Activated naive CD8-positive, alpha-beta T cell treated with anti-CD3 and anti-CD28 coated beads, Interleukin-2, amount 50 U/mL, for 24 hours (primary cell): ENCODE measurements at places on chromosomes 1 and 21.

DNA sequence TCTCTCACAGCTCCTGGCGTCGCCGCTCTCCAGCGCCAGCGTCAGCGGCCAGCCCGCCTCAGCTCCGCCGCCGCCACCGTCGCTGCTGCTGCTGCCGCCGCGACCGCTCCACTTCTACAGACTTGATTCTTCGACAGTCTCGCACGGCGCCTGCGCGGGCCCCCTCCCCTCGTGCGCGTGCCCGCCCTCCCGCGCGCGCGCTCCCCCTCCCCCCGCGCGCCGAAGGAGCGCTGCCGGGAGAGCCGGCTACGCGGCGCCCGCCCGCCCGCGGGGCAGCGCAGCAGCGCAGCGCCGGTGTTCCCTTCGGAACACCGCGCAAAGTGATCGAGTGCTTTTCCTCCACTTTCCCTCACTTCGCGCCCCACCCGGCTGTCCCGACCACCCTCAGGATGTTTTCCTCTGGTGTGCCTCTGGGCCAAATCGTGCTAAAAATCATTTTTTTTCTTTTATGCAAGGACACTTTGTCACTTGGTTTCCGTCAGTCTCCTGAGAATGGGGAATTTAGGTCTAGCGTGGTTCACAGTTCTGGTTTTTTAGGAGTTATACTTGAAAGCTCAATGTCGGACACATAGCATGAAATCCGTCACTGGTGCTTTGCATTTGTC lies at the start of gene IRF2BP2:
Gene IRF2BP2 (minus strand): TSS at position 118 of the 605 bp plus-strand sequence. CDS start 684 bp downstream, outside the sequence.
- H3K27me3 ChIP-seq = peaks cover 6% of the 10 kb centered on the region
- peaks cover 34% of the 10 kb centered on the region for H3K36me3 ChIP-seq
- peaks cover 54% of the 10 kb centered on the region for H3K4me1 ChIP-seq
- peak; percentile 85 for DNase-seq
- peak within 1 kb of the TSS; percentile 92 for H3K4me3 ChIP-seq

DNA sequence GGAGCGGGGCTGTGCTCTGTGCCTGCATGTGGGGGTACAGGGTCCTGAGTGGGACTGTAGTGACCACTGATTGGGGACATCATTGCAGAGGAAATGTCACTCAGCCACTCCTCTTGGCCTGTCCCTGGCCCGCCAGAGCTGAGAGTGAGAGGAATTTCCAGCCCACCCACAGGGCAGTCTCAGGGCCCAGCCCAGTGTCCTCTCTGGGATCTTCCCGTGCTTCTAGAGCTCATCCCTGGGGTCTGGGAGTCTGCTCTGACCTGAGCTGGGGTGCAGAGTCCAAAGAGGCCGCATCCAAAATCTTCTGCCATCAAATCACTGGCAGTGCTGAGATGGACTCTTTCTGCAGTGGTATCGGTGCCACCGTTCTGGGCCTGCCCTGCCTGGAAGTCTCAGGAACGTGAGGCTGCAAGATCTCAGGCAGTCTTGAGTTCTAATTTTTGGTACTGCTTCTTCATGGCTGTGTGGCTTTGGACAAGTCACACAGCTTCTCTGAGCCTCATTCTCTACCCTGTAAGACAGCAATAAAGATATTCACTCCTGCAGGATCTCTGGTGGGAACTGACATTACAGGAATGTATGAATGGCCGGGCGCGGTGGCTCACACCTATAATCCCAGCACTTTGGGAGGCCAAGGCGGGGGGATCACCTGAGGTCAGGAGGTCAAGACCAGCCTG lies 100.8 kb upstream of the TARDBP start:
- no peaks in the 10 kb centered on the region for H3K36me3 ChIP-seq
- H3K4me3 ChIP-seq = no peak overlapping the region
- H3K27ac ChIP-seq = no peak overlapping the region
- DNase-seq = no peak

DNA sequence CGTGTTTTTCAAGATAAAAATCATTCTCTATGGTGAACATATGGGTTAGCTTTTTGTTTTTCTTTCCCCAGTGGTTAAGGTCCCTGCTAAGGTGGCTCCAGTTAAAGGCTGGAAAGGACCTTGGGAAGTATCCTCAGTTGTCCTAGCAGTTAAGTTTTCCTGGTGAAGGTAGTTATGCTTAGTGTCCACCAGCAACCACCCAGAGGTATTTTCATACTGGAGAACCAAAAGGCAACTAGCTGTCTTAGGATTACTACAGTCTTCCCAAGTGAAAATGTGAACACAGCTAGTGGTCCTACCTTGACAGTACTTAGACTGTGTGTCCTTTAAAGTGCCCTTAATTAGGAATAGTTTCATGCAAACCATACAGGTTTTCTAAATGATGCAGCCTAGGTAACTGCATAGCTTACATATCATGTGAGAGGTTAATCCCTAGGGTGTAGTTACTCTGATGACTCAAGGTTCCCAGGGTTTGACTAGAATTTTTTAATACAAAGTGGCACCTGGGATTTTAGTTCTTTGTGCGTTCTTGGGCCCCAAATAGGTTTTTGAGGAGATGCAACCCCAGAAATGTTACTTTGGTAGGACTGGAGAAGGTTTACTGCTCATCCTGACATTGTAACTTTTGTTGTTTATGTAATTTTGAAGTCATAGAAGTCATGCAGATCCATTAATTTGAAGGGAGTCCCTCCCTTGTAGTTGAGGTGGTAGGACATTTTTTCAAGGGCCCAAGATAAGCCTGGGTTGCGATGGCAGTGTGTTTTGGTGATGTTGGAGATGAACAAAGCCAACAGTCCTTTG lies 36.5 kb downstream of the YY1AP1 start:
- no peak overlapping the region for H3K4me3 ChIP-seq
- no peak for DNase-seq
- no peaks in the 10 kb centered on the region for H3K27me3 ChIP-seq
- peaks cover 2% of the 10 kb centered on the region for H3K4me1 ChIP-seq
- no peak overlapping the region for H3K27ac ChIP-seq
- H3K36me3 ChIP-seq = no peaks in the 10 kb centered on the region

DNA sequence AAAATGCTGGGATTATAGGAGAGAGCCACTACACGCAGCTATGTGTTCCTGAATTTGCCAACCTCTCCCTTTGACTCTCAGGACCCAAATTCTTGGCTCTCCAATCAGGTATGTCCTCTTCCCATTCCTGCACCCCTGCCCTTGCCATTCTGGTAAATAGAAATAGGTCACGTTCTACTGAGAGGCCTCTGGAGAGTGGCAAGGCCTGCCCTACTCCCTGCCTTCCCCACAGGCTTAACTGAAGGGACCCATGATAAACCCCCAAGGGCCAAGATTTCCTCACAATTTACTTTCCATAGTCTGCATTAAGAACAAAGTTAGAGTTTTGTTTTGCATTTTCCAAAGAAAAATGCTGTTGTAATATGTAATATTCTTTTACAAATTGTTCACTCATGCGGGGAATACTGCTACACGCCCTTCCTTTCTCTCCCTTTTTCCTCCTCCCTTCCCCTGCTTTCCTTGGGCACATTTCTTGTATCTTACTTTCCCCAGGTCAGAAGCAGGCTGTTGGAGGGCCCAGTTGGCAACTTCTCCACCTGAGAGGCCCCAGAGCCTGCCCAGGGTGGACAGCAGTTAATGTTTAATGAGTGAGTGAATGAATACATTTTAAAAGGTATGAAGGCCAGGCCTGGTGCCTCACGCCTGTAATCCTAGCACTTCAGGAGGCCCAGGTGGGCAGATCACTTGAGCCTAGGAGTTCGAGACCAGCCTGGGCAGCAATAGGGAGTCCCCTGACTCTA lies 33.9 kb upstream of the PUM1 start:
- no peaks in the 10 kb centered on the region for H3K36me3 ChIP-seq
- peaks cover 5% of the 10 kb centered on the region for H3K27me3 ChIP-seq
- no peak overlapping the region for H3K4me3 ChIP-seq
- no peaks in the 10 kb centered on the region for H3K4me1 ChIP-seq

DNA sequence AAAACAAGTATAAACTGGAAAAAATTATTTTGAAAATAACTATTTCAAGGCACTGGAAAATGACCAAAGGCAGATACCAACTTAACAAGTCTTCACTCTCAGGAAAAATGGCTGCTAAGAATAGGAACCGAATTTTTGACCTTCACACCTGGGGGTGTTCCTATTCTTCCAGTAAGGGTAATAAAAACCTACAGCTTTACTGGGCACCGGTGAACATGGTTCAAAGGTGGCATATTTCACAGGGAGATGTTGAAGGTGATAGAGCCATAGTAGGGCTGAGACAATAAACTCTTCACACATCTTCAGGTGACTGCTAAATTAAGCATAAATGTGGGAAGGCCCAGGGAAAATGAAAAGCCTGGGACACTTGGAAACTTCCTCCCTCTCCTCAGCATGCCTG lies 65.4 kb upstream of the IFFO2 start:
- no peak for DNase-seq
- no peak overlapping the region for H3K27ac ChIP-seq
- H3K27me3 ChIP-seq = peaks cover 29% of the 10 kb centered on the region
- H3K4me1 ChIP-seq = no peaks in the 10 kb centered on the region
- no peak overlapping the region for H3K4me3 ChIP-seq

DNA sequence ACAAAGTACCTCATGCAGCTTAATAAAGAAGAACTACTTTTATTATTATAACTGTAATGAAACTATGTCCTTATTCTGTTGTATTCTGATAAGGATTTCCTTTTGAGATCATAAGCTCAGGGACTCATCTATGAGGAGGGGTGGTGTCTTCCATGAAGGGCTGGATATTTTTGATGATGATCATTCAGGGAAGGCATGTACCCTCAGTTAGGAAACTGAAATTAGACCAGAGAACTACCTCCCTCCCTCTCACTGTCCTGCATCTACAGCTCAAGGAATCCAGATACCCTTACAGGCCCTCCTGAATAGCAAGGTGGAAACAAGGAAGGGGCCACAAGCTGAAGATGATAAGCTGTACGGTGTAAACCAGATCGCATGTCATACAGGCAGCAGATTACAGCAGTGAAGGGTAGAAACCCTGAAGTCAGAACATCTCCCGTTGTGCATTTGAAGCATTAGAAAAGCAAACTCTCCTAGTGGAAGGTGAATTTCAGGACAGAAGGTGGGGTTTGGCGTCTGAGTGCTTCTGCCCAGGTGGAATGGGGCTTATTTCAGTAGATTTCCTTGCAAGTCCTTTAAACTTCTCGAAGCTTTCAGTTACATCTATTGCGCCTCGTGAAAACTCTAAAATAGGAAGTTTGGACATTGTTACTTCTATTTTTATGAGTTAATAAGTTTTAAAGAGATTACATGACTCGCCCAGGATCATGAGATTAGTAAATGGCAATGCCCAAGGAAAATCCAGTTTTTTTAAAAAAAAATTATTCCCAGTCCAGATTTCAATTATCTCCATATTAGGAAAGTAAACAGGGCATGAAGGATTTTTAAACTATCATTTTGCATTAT lies 101.1 kb upstream of the HNRNPU start:
- H3K27me3 ChIP-seq = no peaks in the 10 kb centered on the region
- H3K36me3 ChIP-seq = no peaks in the 10 kb centered on the region
- H3K27ac ChIP-seq = no peak overlapping the region
- H3K4me3 ChIP-seq = no peak overlapping the region
- no peak for DNase-seq

DNA sequence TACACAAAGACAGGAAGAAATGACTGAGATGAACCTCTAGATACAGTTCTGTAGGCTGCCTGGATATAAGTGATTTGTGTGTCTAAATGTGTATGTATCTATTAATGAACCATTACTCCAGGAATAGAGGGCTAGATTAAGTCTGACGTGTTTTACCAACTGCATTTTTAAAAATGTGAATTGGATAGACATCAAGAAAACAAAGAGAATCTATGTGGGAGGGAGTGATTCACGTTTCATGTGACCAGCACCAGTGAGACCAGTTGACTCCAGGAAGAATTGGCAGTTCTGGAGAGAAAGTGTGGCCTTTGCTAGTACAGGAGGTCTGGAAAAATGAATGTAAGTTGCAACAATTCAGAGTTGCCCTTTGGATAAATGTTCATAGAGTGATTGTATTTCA lies 53.4 kb upstream of the RGS21 start:
- no peaks in the 10 kb centered on the region for H3K27me3 ChIP-seq
- H3K27ac ChIP-seq = no peak overlapping the region
- H3K4me3 ChIP-seq = no peak overlapping the region
- no peak for DNase-seq
- no peaks in the 10 kb centered on the region for H3K4me1 ChIP-seq
- no peaks in the 10 kb centered on the region for H3K36me3 ChIP-seq

- no peak overlapping the region for H3K4me3 ChIP-seq
- H3K4me1 ChIP-seq = no peaks in the 10 kb centered on the region
- no peaks in the 10 kb centered on the region for H3K27me3 ChIP-seq
- no peak overlapping the region for H3K27ac ChIP-seq
Observed at GRCh38 chr1:164311377-164311776, 247.6 kb upstream of the PBX1 start.

DNA sequence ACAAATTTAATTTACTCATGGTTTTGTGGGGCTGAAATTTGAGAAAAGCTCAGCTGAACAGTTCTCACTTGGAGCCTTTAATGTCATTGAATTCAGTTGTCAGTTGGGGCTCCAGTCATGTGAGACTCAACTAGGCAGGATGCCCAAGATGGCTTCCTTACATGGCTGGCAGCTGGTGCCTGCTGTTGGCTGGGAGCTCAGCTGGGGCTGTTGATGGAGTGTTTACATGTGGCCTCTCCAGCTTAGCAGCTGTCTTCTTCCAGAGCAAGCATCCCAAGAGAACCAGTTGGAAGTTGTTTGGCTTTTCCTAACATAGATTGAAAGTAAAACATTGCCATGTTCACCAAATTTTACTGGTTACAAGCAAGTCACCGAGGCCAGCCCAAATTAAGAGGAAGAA lies 81.8 kb upstream of the KCNA3 start:
- H3K4me1 ChIP-seq = peaks cover 3% of the 10 kb centered on the region
- no peak overlapping the region for H3K27ac ChIP-seq
- H3K4me3 ChIP-seq = no peak overlapping the region
- peaks cover 13% of the 10 kb centered on the region for H3K27me3 ChIP-seq

DNA sequence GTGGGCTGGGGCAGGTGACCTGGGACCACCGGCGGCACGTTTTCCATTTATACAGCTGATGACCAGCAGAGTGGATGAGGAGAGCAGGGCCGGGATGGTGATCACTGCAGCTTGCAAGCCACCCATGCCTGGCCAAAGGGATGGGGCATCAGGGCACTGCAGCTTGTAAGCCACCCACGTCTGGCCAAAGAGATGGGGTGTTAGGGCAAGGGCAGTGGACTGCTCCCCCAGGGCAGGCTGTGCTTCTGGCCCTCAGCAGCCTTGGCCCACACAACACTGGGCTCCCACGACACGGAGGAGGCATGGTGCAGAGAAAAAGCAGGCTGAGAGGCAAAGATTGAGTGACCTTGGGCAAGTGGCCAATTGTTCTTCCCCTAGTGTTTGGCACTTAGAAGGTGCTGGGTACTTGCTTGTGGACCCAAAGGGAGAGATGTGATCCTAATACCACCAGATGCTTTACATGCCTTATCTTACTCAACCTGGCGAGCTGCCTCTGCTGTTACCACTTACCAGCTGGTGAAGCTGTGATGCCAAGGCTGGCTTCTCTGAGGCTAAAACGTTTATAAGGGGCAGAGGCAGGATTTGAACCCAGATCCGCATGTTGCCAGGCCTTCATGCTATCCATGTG lies 48.3 kb downstream of the TRIM62 start:
- H3K27me3 ChIP-seq = no peaks in the 10 kb centered on the region
- H3K36me3 ChIP-seq = no peaks in the 10 kb centered on the region
- peaks cover 32% of the 10 kb centered on the region for H3K4me1 ChIP-seq
- no peak overlapping the region for H3K27ac ChIP-seq
- H3K4me3 ChIP-seq = no peak overlapping the region
- no peak for DNase-seq

- H3K36me3 ChIP-seq = no peaks in the 10 kb centered on the region
- DNase-seq = no peak
- no peaks in the 10 kb centered on the region for H3K4me1 ChIP-seq
- no peak overlapping the region for H3K27ac ChIP-seq
- H3K27me3 ChIP-seq = no peaks in the 10 kb centered on the region
Observed at GRCh38 chr1:238101923-238102322, 211.2 kb upstream of the ZP4 start.
